Activated T-helper 1 cell treated with anti-CD3 and anti-CD28 coated beads, Interleukin-12 subunit alpha, Interleukin-12 subunit beta, Interleukin-2, Interleukin-4 antibody, amounts not matched to agents 30 ng/mL and 10 ng/mL and 1 ng/mL, durations not matched to agents 14 hours and 24 hours and 36 hours (primary cell): ENCODE measurements at places on chromosomes 13 and 19. TPM values are rescaled to one million over a fixed set of nuclear protein-coding genes. Genes with fewer than 3 reads are reported as not detected.

GRCh38 chr13:30486230-30487074 lies 20.7 kb upstream of the HMGB1 start:
- H3K4me1 ChIP-seq, result no peaks in the 10 kb centered on the region
- no peak overlapping the region for H3K27ac ChIP-seq
- H3K27me3 ChIP-seq, result peaks cover 20% of the 10 kb centered on the region
- no peak for DNase-seq
- no peaks in the 10 kb centered on the region for H3K36me3 ChIP-seq

DNA sequence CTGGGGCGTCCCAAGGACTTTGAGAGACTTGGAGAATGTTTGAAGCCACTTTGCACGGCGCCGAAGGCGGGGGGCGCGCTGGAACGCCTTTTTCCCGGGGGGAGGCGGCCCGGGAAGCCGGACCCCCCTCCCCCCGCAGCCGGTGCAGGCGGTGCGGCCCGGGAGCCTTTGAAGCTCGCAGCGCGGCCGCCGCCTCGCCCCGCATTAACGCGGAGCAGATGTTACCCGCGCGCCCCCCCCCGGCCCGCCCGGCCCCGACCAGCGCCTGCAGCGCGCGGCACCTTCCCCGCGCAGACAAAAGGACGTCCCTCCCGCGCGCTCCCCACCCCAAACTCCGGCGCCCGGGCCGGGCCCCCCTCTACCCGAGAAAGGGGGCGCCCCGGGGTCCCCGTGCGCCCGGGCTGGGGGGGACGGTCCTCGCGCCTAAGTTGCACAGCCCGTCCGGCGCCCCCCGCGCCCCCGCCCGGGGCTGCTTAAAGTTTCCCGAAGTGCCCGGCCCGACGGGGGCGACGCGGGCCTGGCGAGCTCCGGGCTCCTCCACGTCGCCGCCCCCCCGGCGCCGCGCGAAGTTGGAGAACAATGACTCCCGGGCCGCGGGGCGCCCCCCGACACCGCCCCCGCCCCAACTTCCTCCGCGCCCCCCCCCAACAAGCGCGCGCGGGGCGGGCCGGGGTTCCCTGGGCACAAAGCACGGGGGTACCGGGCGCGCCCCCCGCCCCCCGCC lies 685 bp downstream of the TCF3 start:
- peaks cover 8% of the 10 kb centered on the region for H3K36me3 ChIP-seq
- peaks cover 1% of the 10 kb centered on the region for H3K27me3 ChIP-seq
- H3K4me3 ChIP-seq, result peak overlapping the region; percentile 95

CLEC17A gene
- 0.13 TPM in 1 of 2 replicates, not detected in the other for total RNA-seq

- no peak for DNase-seq
- H3K4me3 ChIP-seq, result no peak overlapping the region
- no peak overlapping the region for H3K27ac ChIP-seq
- no peaks in the 10 kb centered on the region for H3K4me1 ChIP-seq
- peaks cover 25% of the 10 kb centered on the region for H3K27me3 ChIP-seq
Observed at GRCh38 chr13:21465710-21466160, 6.6 kb upstream of the ZDHHC20 start.

DNA sequence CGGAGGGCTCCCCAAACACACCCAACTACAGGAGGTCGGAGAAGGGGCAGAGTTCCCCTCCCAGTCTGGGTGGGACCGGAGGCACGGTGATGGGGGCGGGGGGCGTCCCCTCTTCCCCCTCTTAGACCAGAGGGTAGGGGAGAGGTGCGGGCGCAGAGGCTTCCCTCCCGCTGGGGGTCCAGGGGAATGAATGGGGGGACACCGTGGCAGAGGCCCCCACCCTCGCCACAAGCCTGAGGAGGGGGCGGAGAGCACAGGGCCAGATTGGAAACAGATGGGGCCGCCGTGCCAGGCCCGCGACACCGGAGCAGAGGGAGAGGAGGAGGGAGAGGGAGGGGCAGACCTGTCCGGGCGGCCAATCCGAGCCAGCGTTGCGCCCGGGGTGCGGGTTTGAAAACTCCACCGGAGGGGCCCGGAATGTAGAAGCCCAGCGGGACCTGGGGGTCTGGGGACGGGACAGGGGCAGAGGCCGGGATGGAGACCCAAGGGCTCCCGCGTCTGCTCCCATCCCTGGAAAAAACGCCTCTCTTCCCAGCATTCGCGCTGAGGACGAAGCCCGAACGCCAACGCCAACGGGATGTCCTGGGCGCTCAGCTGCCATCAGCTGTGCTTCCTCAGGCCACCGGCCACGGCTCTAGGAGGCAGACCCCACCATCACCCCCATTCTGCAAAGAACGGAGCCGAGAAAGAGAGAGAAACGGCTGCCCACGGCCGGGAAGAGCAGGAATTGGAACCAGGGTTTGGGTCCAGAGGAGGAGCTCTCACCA lies 46.8 kb downstream of the PTPRS start:
- H3K4me3 ChIP-seq, result no peak overlapping the region
- no peaks in the 10 kb centered on the region for H3K36me3 ChIP-seq
- H3K27me3 ChIP-seq, result peaks cover 17% of the 10 kb centered on the region
- no peak overlapping the region for H3K27ac ChIP-seq

GIPC3 gene
- 0.31 and 0.39 TPM in 2 replicates for total RNA-seq
